ENCODE measurements at places on chromosomes 1 and 21.

- DNase-seq: no peak
These were observed 48.8 kb downstream of the KCNK1 start for GRCh38 chr1:233662575-233663304.

DNA sequence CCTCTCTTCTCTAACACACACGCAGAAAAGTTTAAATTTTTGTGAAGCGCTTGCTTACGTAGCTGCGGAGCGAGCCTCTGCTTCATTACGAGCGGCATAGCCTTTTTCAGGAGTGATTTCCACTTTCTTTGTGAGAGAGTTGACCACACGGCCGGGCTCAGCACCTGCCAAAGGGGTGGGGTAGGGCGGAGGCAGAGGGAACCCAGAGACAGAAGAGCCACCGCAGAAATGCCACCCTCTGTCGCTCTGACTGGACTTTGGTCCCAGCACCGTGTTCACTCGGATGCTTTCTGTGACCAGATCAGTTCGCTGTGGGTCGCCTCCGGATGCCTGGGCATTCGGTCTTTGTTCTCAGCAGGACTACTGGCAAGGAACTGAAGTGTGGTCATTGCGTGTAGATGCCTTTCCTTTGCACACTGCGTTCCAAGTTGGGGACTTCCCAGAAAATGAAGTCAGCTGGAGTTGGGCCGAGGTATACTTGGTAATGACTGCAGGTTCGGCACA is 883 bp downstream of the CHODL start:
- DNase-seq: no peak

DNA sequence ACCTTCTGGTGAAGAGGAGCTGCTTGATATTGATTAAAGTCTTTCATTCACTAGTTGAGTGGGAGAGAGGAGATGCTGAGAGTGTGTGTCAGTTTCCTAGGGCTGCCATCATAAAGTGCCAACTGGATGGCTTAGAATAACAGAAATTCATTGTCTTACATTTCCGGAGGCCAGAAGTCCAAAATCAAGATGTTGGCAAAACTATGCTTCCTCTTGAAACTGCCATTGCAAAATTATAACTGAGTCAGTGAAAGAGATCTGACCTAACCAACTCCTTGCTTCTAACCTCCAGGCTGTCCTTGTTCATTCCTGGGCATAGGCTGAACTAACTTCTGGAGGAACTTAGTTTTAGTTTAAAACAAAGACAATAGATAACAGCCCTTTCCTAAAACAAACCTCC is 47.1 kb downstream of the PTGS2 start:
- no peak for DNase-seq

DNA sequence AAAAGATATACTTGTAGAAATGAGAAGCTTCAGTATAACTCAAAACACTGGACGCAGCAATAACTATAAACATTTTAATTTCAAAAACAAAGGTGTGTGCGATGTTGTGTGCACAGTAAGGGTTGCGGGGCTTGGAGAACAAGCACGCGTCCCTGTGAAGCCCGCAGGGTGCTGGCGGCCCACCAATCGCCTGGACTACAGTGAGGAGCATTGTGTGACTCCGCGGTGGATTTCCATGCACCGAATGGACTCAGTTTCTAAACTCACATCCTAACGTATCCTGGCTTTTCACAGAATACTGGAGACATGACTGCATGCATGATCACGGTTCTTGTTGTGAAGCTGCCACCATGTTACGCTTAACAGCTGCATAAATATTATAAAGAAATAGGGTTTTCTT is 33.0 kb downstream of the NTPCR start:
- no peak for DNase-seq

DNA sequence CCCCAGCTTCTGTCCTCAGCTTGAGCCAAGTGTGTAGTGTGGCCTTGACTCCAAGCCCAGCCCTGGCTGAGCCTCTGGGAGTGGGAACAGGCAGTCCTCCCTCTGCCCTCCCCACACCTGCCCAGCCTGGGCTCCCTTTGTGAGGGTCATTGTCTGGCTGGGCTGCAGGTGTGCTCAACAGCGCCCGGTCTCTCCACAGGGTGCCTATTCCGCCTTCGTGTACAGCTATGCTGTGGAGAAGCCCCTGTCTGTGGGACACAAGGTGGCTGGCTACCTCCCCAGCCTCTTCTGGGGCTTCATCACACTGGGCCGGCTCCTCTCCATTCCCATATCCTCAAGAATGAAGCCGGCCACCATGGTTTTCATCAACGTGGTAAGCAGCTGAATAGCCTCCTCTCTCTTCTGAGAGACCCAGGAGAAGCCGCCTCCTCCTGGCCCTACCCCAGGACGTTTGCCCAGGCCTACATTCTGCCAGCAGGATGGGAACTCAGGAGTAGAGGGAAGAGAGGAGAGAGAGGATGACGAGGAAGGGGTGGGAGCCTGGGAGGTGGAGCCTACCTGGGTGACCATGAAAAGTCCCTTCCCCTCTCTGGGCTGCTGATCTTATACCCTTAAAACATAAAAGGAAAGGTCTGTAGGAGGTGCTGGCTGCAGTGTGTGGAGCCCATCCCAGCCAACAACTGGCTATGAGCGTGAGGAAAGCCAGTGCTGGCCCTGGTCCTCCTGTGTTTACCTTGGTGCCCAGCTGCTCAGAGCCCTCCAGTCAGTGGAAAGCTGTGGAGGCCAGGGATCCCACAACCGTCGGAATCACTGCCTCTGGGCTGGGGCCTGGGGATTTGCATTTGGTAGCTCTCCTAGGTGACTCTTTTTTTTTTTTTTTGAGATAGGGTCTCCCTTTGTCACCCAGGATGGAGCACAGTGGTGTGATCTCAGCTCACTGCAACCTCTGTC is 45.7 kb downstream of the ELK4 start:
- DNase-seq: no peak

DNA sequence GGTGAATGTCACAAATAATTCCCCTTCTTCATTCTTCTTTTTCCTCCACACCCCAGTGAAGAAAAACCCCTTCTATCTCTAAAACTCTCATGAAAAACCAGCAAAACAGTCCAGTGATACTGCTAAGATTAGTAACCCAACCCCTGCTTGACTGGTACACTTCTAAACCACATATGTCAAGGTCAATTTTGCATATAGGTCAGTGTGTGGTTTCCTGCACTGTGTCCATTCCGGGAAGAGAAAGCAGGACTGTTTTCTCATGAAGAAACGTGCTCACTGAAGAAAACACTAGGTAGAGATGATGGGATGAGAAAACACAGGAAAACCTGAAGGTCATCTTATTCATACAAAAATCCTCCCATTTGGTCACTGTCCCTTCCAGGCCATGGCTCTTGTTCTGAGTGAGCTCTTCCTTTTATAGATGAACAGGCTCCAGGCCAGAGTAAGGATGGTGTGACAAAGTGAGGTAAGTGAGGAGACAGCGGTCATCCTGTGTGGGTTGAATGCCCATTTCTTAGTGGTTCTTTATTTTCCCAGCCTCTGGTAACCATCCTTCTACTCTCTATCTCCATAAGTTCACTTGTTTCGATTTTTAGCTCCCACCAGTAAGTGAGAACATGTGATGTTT is 122.7 kb downstream of the FASLG start:
- DNase-seq: no peak

DNA sequence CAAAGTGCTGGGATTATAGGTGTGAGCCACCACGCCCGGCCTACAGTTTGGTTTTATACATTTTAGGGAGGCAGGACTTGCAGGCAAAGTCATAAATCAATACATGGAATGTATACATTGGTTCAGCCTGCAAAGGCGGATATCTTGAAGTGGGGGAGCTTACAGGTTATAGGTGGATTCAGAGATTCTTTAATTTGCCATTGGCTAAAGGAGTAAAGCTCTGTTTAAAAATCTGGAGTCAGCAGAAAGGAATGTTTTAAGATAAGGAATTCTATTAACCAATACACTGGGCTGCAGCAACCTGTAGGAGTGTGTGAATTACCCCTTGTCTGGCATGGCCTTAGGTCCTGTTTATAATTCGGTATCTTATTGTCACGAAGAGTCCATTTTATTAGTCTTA is 57.6 kb downstream of the OPTC start:
- no peak for DNase-seq

- no peak for DNase-seq
These were observed 207.7 kb upstream of the FGGY start for GRCh38 chr1:59089036-59089798.

DNA sequence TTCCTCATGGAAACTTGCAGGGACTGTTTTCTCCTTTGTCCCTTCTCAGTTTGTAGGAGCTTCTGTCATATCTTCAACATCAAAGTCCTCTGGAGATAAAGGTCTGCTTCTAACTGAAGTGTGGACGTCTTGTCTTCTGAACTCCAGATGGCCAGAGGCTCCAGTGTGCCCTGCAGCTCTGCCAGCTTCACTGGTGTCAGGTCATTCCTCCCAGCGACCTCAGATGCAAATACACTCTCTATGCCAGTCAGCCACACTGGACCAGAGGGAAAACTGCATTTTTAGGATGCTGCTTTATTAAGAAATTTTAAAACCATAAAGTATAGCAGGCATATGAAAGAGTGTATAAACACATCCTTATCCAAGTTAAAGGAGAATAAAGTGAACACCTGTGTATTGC is 78.5 kb upstream of the ADAR start:
- DNase-seq: no peak

DNA sequence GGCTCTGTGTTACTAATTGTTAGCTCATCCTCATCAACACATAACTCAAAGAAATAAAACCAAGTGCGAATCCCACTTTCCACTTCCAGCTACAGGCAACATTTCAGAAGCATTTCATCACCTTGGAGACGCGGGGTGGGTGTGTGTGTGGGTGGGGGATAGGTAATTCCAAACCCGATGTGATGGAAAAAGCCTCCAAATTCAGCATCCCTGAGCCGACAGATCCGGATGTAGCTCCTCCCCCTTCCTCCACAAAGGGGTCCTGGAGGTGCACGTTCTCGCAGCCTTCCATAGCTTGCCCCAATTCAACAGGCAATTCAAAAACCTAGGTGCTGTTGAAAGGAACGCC is 486 bp downstream of the HSPA13 start:
- DNase-seq: peak; percentile 36

DNA sequence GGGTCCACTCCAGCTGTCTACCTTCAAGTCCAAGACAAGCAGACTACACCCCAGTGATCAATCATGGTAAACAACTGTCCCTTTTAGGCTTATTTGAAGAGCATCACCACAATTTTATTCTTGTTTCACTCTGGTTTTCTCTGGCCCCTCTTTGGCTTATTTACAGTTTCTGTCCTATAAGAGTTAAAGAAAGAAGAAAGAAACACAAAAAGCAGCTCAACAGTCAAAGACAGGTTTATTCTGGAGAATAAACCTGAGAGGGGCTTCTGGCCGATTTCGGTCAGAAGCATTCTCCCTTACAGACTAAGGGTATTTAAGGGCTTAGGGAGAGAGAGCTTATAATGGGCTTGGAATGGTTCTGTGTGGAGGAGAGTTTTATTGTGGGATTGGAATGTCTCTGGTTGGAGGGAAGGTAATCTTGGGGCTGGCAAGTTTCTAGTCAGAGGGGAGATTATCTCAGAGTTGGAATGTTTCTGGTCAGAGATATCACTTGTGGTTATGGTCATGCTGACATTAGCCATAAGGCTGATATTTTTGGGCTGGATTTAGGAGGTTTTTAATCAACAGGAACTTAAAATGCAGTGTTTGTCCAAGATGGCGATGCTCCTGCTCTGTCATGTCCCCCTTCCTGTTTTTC is 161.0 kb downstream of the URB2 start:
- no peak for DNase-seq

DNA sequence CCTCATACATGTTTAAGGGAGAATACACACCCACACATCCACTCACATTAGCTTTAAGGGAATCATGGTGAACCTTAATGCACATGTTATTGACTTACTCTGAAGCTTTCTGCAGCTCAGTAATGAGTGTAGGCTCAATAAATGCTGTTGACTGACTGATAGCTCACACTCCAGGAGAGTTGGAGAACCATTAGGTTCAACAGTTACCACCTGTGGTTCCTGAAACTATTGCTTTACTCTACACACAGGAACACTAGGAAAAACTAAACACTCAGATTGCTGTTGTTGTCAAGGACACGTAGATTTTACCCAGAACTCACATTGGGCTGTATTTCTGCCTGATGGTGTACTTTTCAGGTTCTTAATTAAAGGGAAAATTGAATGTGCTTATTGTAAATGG is 37.3 kb downstream of the ZC3H11B start:
- no peak for DNase-seq

GRCh38 chr21:34704119-34704518 is 35.3 kb downstream of the CLIC6 start:
- DNase-seq: peak; percentile 16

DNA sequence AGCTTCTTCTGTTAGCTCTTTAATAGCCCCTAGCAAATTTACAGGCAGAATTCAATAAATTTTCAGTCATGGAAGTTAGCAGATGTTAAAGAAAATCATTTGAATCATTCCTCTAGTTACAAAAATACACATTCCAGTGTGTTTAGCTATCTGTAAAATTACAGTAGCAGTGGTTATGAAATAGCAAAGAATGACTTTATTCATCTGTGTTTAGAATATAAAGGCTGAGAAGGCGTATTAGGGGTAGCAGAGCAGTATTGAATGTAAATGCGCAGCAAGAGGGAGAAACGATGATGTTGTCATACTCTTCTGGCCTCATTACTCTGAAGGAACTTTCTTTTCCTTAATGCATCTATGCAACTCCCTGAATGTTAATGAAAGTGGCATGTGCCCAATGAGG is 106.2 kb upstream of the CYYR1 start:
- no peak for DNase-seq

DNA sequence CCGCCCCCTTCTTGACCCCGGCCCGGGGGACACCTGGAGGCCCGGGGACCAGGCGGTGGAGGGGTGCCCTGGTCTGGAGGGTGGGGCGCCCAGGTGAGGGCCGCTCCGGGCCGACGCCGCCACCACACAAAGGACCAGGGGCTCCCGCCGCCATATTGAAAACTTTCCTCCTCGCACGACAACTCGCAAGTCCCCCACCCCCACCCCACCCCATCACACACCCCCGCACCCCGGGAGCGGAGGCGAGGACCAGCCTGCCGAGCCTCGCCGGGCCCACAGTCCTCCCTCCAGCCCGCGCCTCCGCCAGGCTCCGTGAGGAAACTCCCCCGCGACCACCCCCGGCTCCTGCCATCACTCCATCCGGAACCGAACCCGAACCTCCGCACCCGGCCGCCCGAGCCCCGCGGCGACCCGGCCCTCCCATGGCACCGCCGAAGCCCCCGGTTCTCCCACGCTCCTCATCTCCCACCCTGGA is 733 bp downstream of the KDM5B start:
- DNase-seq: no peak

DNA sequence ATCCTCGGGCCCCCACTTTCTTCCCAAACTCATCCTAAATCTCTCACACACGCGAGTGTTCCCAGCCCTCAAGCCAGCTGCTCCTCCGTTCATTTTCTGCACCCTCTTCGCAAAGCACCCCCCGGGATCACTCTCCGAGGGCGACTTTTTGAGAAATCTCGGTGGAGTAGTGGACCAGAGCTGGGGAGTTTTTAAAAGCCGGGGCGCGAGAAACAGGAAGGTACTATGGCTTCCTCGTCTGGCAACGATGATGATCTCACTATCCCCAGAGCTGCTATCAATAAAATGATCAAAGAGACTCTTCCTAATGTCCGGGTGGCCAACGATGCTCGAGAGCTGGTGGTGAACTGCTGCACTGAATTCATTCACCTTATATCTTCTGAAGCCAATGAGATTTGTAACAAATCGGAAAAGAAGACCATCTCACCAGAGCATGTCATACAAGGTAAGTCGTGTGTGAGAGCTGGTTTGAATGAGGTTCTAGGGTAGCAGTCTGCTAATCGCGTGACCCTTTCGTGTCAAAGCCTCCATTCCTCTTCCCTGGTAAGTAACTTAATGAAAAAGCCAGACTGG is 800 bp downstream of the DR1 start:
- DNase-seq: no peak

- DNase-seq: no peak
These were observed 6.3 kb upstream of the EXO1 start for GRCh38 chr1:241841691-241842090.
